NCI-H82 (cell line): ENCODE measurements at places on chromosomes 3 and 15.

DNA sequence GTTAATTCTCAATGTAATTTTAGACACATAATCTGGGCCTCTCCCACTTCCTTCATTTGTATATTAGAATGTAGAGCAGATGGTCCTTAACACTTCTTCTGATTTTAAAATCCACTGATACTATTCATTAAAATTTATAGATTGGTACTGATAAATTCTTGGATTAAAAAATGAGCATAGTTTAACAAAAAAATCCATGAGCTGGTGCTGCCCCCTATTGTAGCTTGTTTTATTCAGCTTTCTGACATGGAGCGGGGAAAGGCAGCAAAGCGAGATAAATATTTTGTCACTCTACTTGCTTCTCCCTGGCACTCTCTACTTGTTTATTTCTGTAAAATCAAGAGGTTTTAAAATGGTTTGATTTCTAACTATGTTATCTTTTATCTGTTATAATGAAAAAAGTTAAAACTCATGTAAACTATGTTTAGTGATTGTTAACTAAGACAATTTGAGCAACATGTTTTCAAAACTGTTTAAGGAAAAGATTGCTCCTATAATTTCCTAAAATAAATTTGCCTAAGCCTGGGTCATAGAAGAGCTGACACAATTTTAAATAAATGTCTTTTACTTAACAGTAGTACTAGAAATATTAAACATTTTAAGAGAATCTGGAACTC is 26.5 kb upstream of the PLOD2 start:
- DNase-seq: peak; percentile 56

DNA sequence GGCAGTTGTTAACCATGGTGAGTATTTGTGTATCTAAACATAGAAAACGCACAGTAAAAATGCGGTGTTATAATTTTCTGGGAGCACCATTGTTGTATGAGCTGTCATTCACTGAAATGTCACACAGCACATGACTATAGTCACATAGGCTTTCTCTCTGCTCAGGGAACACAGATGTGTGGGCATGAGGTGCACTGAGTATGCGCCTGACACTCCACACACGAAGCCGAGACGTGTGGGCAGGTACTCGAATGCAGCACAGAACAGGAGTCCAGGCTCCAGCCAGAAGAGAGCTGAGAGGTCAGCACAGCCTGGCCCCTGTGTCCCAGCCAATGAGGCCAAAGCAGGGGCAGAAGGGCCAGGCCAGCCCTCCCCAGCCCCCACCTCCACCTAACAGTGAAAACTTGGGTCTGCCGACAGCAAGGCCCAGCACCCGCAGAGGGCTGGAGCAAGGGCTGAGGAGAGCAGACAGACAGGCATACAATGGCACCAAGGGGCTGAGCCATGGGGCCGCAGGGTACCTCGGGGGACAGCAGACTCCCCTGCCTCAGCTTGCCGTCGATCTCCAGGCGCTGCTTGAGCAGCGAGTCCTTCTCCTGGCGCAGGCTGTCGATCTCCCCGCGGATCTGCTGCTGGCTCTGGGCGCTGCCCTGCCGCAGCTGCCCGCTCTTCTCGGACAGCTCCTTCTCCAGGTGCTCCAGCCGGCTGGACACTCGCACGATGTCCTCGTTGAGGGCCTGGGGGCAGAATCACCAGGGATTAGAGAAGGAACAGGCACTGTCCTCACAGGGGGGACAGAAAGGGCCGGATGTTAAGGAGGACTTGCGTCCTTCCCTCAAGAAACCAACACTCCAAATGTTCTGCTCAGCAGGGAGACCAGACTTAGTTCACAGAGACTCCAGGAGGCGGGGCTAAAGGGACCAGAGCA is 24.0 kb downstream of the KIF7 start:
- no peak for DNase-seq

GRCh38 chr15:67548236-67548852 is 5.8 kb downstream of the MAP2K5 start:
- DNase-seq: no peak

DNA sequence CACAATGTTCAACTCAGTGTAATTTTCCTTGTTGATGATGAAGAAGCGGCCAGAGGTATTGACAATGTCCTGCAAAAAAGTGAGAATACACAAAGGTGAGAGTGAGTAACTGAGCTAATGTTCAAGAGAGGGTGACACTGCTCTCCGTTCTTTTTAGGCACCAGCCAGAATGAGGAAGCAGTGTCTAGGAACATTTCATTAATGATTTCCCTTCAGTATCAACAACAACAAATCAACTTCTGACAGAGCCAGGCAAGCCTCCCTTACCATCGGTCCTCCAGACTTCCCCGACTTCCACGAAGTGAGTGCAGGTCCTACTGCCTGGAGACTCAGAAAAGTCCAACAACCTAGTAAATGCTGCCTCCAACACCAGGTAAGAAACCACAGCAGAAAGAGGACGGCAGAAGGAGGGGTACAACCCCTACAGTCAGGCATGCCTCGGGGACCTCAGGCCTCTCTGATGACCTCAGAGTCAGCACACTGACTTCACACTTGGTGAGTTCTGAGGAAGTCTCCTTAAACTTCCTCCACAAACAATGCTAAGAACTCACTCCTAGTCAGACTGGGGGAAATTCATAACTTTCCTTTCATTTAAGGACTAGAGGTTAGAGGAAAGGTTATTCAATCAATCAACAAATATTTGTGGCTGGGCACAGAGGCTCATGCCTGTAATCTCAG is 62.7 kb downstream of the NPTN start:
- no peak for DNase-seq

GRCh38 chr3:126126286-126126685 is 42.4 kb upstream of the SLC41A3 start:
- no peak for DNase-seq

DNA sequence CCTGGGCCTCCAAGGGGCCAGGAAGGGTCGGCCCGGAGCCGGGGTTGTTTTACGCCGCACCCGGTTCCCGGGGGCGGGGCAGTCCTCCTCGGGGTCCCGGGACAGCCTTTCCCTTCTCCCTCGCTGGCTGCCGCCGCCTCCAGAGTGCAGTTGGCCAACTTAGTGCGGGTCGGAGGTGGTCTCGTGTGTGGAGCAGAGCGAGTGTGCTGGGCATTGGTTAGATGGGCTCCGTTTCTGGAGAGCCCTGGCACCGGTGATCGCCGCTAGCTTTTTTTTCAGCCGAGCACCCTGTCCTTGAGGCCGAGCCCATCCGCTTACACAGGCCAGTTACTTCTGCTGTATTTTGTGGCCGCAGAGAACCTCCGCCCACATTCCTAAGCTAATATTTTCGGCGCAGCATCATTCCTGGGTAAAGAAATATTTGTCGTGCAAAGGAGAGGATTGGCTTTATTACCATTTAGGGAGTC is 585 bp downstream of the KIF23 start:
- DNase-seq: peak; percentile 56

GRCh38 chr3:124966521-124967445 is 32.2 kb upstream of the MUC13 start:
- no peak for DNase-seq

DNA sequence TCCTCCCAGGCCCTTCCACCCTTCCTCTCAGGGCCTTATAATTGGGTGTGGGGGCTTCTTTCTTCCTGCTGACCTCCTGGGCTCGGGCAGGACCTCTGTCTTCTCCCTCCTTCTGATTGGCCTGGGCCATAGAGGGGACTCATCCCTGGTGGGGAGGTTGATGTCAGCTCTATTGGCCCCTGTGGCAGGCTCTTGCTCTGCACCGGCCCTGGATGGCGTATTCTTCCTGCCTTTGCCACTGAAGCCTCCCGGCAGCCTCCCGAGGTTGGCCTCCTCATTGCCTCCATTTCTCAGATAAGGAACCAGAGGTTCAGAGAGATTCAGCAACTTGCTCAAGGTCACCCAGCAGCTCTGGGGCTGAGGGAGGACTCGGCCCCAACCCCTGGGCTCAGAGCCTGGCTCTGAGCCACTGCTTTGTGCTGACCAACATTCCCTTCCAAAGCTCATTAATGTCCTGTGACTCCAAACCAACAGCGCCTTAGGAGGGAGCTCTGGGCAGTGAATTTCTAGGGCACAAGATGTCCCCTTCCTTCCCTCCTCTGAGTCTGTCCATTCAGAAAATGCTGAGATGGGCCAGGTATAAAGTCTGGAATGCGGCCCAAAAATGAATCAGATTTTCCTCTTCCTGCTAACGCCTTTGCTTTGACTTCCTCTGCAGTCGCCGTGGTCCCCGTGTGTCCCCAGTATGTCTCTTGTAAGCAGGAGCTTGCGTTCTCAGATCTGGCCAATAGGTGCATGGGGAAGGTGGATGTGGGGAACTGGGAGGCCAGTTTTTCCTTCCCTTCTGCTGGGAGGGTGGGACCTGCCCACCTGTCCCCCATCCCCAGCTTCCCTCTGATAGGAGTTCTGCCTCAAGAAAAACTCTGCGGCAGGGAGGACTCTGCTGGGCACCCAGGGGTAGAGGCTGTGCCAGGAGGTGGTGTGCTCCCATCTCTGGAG is 74.2 kb downstream of the HMCES start:
- DNase-seq: no peak

DNA sequence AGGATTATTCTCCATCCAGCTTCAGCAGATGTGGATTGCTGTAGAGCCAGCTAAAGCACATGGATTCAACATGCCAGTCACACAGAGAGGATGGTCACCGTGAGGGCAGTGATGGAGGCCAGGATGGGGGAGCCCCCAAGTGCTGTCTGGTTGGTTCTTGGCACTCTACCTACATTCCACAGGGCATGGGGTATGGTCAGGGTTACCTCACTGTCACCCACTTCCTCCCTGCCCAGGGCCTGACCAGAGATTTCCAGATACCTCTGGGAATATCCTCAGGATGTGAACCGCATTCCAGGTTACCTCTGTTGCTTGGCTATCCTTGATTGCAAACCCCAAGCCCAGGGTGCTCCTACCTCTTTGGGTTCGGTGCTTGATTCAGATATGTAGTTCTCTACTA is 147.3 kb upstream of the TRIM42 start:
- no peak for DNase-seq

DNA sequence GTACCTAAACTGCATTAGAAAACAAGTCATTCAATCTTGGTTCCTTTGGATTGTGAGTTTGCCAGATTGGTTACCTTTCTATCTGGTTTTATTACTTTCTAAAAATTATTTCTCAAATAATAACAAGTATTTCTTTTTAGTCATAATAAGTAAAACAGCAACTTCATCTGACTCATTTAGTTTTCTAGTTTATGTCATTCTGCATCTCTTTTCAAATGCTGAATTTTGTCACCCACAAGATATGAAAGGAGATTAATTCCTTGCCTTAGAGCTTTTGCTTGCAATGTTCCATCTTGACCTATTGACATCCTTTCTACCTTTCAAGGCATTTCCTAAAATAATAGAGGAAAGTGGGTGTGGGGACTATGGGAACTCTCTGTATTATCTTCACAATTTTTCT is 253.6 kb upstream of the PEX5L start:
- no peak for DNase-seq

- DNase-seq: no peak
Measured at GRCh38 chr15:84653584-84653909, 536 bp downstream of the WDR73 start.

DNA sequence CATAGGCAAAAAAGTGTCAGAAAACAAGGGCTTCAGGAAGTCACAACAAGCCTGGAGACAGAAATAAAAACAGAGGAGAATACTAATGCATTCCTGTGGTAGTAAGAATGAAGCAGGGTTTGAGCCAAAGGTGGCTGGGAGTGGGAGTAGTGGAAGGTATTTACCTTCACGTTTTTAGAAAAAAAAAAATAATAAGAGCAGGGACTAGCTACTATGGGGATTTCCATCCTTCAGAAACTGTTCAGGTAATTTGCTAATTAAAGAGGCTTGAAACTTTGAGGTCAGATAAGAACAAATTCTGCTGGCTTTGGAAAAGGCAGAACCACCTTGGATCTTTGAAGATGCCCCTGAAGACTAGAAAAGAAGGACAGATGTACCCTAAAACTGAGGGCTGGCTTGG is 18.4 kb downstream of the ILDR1 start:
- no peak for DNase-seq

- DNase-seq: no peak
Measured at GRCh38 chr3:25515171-25515570, 87.1 kb downstream of the RARB start.

GRCh38 chr3:176147251-176147650 is 1050.0 kb downstream of the TBL1XR1 start:
- no peak for DNase-seq

DNA sequence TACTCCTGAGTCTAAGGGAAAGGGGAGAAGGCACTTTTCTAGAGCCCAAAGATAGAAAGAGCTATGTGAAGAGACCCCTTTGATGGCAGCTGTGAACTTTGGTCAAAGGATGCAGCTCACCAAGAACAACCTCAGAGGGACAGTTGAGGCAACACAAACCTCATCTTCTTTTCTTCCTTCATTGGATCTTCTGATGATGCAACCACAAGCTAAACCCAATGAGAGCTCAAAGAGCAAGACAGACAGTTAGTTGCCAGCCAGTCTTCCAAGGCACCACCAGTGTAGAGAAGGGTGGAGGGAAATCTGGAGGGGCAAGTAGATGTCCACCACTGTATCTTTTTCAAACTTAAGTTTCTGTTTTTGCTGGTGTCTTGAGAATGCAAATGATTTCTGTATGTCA is 10.4 kb upstream of the MNS1 start:
- no peak for DNase-seq

- no peak for DNase-seq
Measured at GRCh38 chr3:160393346-160394008, 5.5 kb downstream of the IFT80 start.

- DNase-seq: no peak
Measured at GRCh38 chr3:133489466-133490085, 83.9 kb upstream of the CDV3 start.

GRCh38 chr15:77851691-77852090 is 219.0 kb upstream of the LINGO1 start:
- DNase-seq: no peak

- DNase-seq: no peak
Measured at GRCh38 chr3:4850211-4850927, 128.9 kb upstream of the BHLHE40 start.

DNA sequence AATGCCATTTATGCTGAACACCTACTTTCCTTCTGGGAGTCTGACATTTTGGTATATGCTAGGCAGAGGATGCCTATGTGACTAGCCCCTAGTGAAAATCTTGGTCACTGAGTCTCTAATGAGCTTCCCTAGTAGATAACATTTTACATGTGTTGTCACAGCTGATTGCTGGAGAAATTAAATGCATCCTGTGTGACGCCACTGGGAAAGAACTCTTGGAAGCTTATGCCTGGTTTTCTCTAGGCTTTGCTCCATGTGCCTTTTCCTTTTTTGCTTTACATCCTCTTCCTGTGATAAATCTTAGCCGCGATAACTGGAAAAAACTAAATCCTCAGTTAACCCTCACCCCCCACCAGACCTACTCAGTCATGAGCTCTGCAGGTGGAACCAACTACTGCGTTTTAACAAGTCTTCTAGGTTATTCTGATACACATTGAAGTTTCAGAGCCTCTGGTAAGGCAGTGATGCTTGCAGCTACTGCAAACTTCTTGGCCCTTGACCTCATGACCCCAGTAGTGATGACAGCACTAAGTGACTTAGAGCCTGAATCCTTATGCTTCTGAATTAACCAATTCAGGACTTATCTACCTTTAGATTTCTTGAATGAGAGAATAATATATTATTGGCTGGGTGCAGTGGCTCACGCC is 292.4 kb upstream of the SOX14 start:
- DNase-seq: no peak
